T-helper 17 cell (primary cell): ENCODE measurements at places on chromosomes 7 and 10. TPM values are rescaled to one million over a fixed set of nuclear protein-coding genes. Genes with fewer than 3 reads are reported as not detected.

DNA sequence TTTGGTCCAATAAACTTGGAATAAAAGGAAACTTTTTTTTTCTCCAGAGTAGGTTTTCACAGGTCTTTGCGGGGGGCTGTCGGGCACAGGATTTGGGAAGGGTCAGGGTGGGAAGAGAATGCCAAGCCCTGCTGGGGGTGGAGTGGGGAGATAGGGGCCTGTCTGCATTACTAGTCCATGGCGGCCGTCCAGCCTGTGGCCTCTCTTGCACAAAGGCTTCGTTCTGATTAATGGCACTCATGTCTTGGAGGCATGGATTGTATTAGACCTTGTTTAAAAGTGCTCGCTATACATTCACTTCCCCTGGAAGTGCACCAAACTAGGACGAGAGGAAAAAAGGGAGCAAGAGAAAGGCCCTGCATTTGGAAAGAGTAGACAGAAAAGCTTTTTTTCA lies 37.2 kb downstream of the LRMDA start:
- H3K4me1 ChIP-seq, result no peaks in the 10 kb centered on the region
- H3K27ac ChIP-seq, result no peak overlapping the region
- no peak for DNase-seq

ANKRD30A gene
- not detected for total RNA-seq

DNA sequence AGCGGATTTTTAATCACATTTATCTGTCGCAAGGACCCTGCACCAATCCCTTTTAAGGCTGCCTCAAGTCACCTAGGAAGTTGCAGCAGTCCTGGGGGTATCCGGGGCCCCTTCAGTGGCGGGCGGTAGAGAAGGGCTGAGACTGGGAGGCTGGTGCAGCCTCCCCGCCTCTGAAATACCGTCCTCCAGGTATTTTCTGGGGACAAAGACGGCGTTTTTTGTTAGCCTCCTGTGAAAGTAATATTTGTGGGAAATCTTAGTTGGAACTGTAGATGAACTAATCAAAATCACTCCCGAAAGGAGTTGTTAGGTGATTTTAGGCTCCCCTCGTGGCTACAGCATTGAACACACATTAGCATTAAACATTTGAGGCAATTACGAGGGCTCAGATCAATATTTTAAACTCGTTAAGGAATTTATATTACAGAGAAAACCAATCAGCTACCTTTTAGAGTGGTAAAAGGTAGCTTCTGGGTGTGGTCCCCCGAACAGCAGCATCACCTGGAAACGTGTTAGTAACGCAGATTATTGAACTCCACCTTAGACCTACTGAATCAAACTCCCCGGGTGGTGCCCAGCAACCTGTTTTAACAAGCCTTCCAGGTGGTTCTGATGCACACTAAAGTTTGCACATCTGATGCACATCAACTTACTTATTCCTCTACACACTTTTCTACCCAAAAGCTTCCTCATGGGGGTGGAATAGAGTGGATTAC lies 530 bp upstream of the ANXA7 start:
- H3K27me3 ChIP-seq, result no peaks in the 10 kb centered on the region
- H3K4me3 ChIP-seq, result peak overlapping the region; percentile 96
- peak overlapping the region; percentile 95 for H3K27ac ChIP-seq
- H3K36me3 ChIP-seq, result no peaks in the 10 kb centered on the region

DNA sequence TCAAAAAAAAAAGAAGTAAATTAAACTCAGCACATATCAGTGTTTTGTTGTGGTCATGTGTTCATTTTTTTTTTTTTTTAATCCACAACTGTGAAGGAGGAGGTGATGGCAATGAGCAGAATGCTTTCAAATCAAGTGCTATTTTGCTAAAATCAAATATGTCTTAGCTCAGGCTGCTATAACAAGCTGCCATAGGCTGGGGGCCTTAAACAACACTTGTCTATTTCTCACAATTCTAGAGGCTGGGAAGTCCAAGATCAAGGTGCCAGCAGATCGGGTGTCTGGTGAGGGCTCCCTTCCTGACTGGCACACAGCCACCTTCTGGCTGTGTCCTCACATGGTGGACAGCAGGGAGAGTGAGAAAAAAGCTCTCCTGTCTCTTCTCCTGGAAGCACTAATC lies 203.9 kb downstream of the FAM107B start:
- peak overlapping the region; percentile 94 for H3K4me3 ChIP-seq
- H3K27me3 ChIP-seq, result no peaks in the 10 kb centered on the region
- peaks cover 73% of the 10 kb centered on the region for H3K4me1 ChIP-seq
- H3K27ac ChIP-seq, result peak overlapping the region; percentile 99

DNA sequence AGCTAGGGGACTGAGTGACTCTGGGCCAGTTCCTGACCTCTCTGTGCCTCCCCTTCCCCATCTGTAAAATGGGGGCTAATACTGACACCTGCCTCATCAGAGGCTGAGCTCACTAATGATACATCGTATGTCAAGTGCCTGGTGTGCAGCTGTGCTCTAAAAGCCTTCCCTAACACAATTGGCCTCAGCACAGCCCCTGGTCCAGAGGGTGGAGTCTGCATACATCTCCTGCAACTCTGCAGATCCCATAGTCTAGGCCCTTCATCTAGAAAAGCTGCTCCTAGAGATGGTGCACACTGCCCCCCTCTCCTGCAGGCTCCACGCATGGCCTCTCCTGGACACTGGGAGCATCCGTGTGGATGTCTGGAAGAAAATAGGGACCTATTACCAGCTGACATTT lies 255.0 kb downstream of the RPS24 start:
- no peak for DNase-seq
- peaks cover 2% of the 10 kb centered on the region for H3K36me3 ChIP-seq
- H3K27me3 ChIP-seq, result peaks cover 20% of the 10 kb centered on the region
- no peak overlapping the region for H3K27ac ChIP-seq

PLXNA4 gene
- total RNA-seq, result 11.7 TPM

PNLIPRP1 gene
- total RNA-seq, result not detected

GRCh38 chr7:6576024-6576866 lies 1.0 kb upstream of the ZDHHC4 start:
- H3K36me3 ChIP-seq, result peaks cover 2% of the 10 kb centered on the region
- peak overlapping the region; percentile 47 for H3K4me3 ChIP-seq
- peaks cover 11% of the 10 kb centered on the region for H3K4me1 ChIP-seq
- H3K27me3 ChIP-seq, result peaks cover 5% of the 10 kb centered on the region

GRCh38 chr10:88152728-88153133 lies 289.3 kb downstream of the PTEN start:
- H3K4me3 ChIP-seq, result no peak overlapping the region
- peaks cover 6% of the 10 kb centered on the region for H3K4me1 ChIP-seq
- peaks cover 3% of the 10 kb centered on the region for H3K36me3 ChIP-seq
- DNase-seq, result no peak
- H3K27ac ChIP-seq, result peak overlapping the region; percentile 19

GRCh38 chr7:106793015-106793975 lies 71.8 kb upstream of the PIK3CG start:
- H3K36me3 ChIP-seq, result no peaks in the 10 kb centered on the region
- H3K4me1 ChIP-seq, result peaks cover 4% of the 10 kb centered on the region
- H3K27me3 ChIP-seq, result peaks cover 19% of the 10 kb centered on the region
- no peak overlapping the region for H3K4me3 ChIP-seq
- no peak for DNase-seq
- H3K27ac ChIP-seq, result no peak overlapping the region

DNA sequence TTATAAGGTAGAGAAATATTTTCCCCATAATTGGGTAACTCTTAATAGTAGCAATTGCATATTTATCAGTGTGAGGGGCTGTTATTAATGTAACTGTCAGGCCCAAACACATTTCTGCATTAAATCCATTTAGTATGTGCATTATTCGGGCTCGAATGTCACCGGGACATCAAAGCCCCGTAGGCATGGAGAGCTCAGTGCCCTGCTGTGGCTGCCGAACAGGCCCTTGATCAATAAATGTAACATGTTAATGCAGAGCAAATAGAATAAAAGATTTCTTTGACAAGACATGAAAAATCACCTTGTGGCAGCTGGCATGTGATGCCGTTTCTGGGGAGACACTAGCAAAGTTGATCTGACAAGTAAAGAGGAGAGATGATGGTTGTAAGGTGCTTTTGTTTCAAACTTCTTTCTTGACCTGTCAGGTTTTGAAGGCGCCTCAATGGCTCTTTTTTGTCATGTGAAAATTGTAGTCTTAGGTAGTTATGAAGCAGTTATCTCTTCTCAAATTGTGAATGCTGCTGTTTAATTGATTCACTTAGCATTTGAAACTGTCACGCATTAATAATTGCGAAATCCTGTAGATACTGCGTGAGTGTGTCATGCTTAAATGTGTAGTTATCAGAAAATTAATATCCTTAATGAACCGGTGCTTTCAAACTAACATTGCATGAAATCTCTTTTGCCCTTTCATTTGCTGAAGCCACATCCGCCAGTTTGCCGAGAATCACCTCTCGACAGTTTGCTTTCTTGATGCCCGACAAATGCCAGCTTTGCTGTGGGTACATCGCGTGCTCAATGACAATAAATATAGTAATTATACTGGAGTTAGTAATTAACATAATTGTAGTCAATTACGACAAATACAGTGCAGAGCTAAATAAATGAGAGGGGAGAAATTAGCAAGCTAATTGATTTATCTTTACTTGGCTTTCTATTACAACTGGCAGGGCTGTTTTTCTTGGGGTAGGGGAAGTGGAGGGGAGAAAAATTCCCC lies 19.5 kb downstream of the LRMDA start:
- H3K4me1 ChIP-seq, result no peaks in the 10 kb centered on the region
- no peaks in the 10 kb centered on the region for H3K36me3 ChIP-seq
- H3K27ac ChIP-seq, result no peak overlapping the region
- no peak for DNase-seq
